ENCODE measurements at places on chromosomes 5 and 9. TPM values are rescaled to one million over a fixed set of nuclear protein-coding genes. Genes with fewer than 3 reads are reported as not detected.

Gene SLC45A2
- total RNA-seq = not detected

Gene DOK3
- 1.9 TPM for total RNA-seq

Gene LCN1
- not detected for total RNA-seq

Gene TLR4
- total RNA-seq = 3.2 TPM

Gene LCN12
- not detected for total RNA-seq

Gene KIF4B
- under 0.01 TPM for total RNA-seq

Gene SPATA31E1
- total RNA-seq = not detected

Gene MARVELD2
- total RNA-seq = 3.3 TPM

Gene DOCK8
- total RNA-seq = 0.12 TPM

Gene ARL14EPL
- total RNA-seq = 0.32 TPM

Gene PCDHGA11
- total RNA-seq = 19.8 TPM

Gene HK3
- not detected for total RNA-seq

Gene PPP3R2
- not detected for total RNA-seq

Gene SHOC1
- total RNA-seq = not detected

Gene PSIP1
- 33.9 TPM for total RNA-seq

Gene INSL6
- total RNA-seq = not detected

Gene F12
- 0.12 TPM for total RNA-seq

Gene GFI1B
- total RNA-seq = not detected

Gene IFNK
- total RNA-seq = not detected

Gene TOR2A
- 3.8 TPM for total RNA-seq

Gene NKD2
- total RNA-seq = not detected

Gene EPB41L4A
- total RNA-seq = 1.9 TPM

Gene PIP5KL1
- total RNA-seq = 2.9 TPM

Gene PARP8
- total RNA-seq = 11.1 TPM

Gene TXNDC8
- not detected for total RNA-seq

Gene HRH2
- 1.3 TPM for total RNA-seq

Gene EMB
- total RNA-seq = 6.8 TPM

Gene SPOCK1
- total RNA-seq = 11.5 TPM

Gene ANKRD55
- total RNA-seq = not detected

Gene PTGR1
- total RNA-seq = 43.5 TPM

Gene GPR150
- total RNA-seq = under 0.01 TPM

Gene KCNV2
- not detected for total RNA-seq

Gene PCAT7
- total RNA-seq = not detected

Gene ABHD17B
- 31.7 TPM for total RNA-seq

All from hair follicle dermal papilla cell (primary cell).